CD4-positive, alpha-beta T cell treated with Interferon alpha-2 for 1 hour (primary cell): ENCODE measurements at places on chromosomes 11 and 22.

- DNase-seq, result no peak
Observed at GRCh38 chr11:29018631-29019030, 910.4 kb downstream of the METTL15 start.

GRCh38 chr11:134476435-134477021, 64.5 kb upstream of the B3GAT1 start:
- DNase-seq, result no peak

DNA sequence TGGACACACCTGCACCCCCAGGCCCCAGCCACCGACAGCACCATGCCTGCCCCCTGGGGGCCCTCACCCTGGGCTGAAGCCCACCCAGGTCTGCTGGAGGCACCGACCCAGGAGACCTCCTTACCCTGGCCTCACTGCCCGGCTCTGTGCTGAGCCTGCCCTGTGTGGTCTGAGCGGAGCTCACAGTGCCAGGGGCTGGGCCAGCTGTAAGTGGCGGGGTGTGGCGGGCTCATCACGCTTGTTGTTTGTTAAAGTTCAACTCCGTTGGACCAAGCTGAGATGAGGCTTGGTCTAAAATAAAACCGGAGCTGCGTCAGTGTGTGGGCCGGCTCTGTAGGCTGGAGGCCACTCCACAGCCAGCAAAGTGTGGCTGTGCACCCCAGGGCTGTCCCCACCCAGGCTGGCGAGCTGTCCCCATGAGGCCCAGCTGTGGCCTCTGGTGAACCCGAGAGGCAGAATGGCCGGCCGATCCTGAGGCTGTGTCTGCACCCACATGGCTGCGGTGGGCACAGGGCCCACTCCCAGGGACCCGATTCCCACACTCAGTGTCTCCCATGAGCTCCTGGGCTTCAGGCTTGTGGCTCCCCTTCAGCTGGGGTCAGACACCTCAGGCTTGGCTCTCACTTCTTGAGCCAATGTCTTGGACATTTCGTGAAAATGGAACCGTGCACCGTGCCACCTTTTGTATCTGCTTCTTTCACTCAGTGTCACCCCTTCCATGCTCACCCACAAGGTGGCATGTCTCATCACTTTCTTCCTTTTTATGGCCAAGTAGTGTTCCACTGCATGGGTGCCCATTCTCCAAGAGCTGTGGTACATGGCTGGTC, 137.9 kb downstream of the CTTN start:
- no peak for DNase-seq

DNA sequence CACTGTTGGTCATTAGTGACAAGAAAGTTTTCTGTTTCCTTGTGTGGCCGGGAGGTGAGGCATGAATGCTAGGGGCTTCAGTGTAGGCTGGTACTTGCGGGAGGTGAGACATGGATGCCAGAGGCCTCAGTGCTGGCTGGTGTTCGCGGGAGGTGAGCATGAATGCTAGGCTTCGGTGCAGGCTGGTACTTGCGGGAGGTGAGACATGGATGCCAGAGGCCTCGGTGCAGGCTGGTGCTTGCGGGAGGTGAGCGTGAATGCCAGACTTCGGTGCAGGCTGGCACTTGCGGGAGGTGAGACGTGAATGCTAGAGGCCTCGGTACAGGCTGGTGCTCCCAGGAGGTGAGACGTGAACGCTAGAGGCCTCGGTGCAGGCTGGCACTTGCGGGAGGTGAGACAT, 48.4 kb downstream of the ANO1 start:
- no peak for DNase-seq

- DNase-seq, result no peak
Observed at GRCh38 chr11:117251506-117251905, 19.0 kb downstream of the RNF214 start.

DNA sequence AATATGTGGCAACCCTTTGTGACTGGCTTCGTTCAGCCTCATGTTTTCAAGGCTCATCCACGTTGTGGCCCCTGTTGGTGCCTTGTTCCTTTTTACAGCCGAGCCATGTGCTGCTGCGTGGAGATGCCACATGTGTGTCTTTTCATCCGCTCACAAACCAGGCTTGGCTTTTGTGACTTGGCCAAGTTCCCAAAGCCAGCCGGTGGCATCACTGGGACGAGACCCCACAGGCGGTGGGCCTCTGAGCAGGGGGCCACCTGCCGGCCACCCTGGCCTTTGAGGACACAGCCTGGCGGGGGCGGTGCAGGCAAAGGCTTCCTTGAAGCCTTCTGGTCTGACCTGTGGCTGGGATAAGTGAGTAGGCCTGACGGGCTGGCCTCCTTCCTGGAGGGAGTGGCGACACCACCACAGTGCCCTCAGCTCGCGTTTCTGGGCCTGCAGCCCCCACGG, 10.5 kb downstream of the GRK2 start:
- DNase-seq, result peak; percentile 33

DNA sequence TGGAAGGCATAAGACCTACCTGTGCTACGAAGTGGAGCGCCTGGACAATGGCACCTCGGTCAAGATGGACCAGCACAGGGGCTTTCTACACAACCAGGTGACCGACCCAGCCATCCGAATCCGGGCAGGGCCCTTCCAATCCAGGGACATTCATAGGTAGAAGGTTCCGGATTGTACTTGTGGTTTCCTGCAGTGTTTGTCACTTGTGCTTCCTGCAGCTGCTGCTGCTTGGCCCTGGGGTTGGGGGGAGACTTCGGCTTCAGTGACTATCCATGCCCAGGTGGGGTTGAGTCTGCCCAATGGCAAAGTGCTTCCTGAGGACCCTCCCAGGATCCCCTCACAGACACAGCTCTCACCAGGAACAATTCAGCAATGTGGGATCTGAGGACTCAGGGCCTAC, 2.2 kb downstream of the APOBEC3A start:
- no peak for DNase-seq

- DNase-seq, result no peak
Observed at GRCh38 chr22:48702573-48703264, 1125.0 kb downstream of the BRD1 start.

- no peak for DNase-seq
Observed at GRCh38 chr11:108278954-108279353, 56.1 kb downstream of the ATM start.

- DNase-seq, result no peak
Observed at GRCh38 chr22:27107386-27107785, 450.0 kb downstream of the MIAT start.

DNA sequence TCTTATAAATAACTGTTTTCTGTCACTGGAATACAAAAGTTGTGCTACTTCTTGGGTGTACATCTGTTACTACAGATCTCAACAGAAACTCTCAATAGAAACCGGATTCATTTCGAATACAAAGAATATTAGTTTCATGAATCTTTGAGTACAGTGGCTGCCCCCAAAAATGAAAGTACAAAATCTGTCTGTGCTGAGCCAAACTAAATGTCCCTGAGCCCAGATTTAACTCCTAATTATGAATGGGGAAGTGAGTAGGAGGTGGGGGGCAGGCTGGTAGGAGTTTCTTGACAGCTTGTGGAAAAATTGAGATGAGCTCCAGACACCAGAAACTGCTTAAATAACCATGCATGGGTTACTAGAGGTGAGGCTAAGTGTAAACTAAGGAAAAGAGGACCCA, 41.6 kb downstream of the PITPNB start:
- DNase-seq, result no peak

DNA sequence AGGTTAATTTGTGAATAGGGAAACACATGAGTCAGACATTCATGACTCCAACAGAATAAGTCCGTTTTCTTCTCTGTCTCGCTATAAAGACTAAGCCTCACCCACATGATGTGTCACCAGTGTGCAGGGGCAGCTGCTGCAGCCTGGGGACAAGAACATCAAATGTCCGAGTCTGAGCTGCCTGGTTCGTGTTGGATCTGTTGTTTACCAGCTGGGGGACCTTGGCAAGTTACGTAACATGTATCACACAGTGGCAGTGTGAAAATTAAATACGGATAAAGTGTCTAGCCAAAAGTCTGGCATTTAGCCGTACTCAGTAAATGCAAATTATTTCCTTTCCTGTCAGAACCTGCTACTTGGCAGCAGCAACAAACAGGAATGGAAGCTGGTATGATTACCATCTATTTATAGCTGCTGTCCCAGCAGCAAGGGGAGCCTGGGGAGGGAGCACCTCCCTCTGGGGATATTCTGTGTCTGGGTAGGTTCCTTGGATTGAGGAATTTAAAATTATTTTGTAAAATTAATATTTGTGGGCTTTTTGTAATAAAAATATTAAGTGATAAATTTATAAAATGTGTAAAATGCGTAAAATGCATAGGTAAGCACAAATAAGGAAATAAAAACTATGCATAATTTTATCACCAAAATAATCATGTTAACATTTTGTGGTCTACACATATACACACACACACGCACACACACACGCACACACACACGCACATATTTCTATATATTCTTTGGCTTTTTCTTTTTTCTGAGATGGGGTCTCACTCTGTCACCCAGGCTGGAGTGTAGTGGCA, 1.3 kb upstream of the CLDN25 start:
- no peak for DNase-seq

- no peak for DNase-seq
Observed at GRCh38 chr11:112223754-112224532, 2.3 kb upstream of the PTS start.

DNA sequence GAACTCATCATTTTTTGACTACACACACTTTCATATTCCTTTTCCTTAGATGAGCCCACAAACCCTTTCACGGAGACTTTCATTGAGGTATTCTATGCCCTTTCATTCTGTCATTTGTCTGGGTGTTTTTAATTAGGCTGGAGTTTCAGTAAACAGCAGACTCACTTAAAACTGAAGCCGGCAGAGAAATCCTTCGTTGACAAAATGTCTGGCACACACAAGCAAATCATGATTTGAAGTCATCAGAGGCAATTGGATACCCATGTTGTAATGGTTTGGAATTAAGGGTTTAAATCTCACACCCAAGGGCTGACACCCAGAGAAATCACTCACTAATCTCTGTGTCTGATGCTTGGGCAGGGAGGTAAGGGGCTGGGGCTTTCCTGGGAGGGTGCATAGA, 127.1 kb downstream of the EHF start:
- DNase-seq, result no peak

GRCh38 chr11:7564803-7565202, 51.0 kb downstream of the PPFIBP2 start:
- DNase-seq, result no peak

GRCh38 chr11:61588728-61589191, 7.9 kb upstream of the SYT7 start:
- no peak for DNase-seq

DNA sequence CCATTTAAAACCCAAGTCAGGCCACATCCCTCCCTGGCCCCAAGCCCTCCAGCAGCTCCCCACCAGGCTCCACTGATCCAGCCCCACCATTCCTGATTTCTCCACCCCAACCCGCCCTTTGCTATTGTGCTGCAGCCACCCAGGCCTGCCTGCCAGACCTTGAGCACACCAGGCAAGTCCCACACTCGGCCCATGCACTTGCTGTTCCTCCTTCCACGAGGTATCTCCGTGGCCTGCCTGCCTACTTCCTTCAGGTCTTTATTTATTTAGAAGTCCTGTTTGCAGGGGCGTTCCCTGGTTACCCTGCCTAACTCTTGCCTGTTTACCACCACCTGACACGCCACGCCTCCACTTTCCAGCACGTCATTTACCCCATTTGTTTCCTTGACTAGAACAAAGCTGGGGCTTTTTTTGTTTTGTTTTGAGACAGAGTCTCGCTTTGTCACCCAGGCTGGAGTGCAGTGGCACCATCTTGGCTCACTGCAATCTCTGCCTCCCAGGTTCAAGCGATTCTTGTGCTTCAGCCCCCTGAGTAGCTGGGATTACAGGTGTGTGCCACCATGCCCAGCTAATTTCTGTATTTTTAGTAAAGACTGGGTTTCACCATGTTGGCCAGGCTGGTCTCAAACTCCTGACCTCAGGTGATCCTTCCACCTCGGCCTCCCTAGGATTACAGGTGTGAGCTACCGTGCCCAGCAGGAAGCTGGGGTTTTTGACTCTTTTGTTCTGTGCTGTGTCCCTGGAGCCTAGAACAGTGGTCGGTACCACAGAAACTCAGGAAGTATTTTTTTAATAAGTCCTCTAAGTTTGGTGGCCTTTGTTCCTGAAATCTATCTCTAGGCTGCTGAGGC, 6.7 kb downstream of the CENPM start:
- DNase-seq, result peak; percentile 96

GRCh38 chr22:43501878-43502277, 90.1 kb downstream of the MPPED1 start:
- DNase-seq, result no peak

DNA sequence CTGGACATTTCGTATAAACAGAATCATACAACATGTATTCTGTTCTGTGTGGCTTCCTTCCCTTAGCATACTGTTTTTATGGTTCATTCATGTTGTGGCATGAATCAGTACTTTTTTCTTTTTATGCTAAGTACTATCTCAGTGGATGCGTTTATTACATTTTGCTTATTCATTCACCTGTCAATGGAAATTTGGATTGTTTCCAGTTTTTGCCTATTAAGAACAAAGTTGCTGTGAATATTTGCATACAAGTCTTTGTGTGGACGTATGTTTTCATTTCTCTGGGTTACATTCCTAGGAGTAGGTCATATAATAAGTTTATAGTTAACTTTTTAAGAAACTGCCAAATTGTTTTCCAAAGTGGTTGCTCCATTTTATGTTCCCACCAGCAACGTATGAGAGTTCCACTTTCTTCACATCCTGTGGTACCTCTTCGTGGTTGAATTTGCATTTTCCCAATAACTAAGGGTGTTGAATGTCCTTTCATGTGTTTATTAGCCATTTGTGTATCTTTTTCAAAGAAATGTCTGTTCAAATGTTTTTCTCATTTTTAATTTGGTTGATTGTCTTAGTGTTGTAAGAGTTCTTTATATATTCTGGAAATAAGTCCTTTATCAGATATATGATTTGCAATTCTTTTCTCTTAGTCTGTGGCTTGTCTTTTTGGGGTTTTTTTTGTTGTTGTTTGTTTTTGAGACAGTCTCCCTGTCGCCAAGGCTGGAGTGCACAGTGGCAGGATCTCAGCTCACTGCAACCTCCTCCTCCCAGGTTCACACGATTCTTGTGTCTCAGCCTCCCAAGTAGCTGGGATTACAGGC, 46.0 kb upstream of the MICAL2 start:
- no peak for DNase-seq

GRCh38 chr11:106914409-106914808, 103.9 kb downstream of the GUCY1A2 start:
- no peak for DNase-seq

DNA sequence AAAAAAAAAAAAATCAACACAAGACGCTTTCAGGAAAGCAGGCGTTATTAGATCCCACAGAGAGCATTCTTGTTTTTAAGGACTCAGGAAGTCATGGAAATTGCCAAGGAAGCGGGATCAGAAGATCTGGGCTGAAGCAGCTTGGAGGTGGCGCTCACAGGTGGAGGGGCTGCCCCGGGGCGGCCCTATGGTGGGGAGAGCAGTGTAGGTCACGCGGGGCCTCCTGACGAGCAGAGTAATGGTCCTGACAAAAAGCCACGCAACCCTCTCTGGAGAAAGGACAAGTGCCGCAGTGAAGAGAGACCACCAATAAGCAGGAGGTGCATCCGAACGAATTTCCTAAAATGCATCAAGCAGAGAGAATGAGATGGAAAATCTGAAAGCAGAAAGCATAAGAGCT, 407.0 kb downstream of the BRD1 start:
- no peak for DNase-seq

GRCh38 chr22:50184902-50185374, 775 bp upstream of the TRABD start:
- no peak for DNase-seq
